ENCODE measurements at places on chromosomes 7 and 10.

- no peak for DNase-seq
Measured at GRCh38 chr7:31071645-31072029, 19.5 kb downstream of the ADCYAP1R1 start.

- no peak for DNase-seq
Measured at GRCh38 chr10:3887885-3888476, 103.0 kb upstream of the KLF6 start.

- DNase-seq, result no peak
Measured at GRCh38 chr10:16947069-16947468, 129.8 kb upstream of the RSU1 start.

GRCh38 chr7:416761-417624 lies 102.7 kb downstream of the PDGFA start:
- no peak for DNase-seq

GRCh38 chr10:76113952-76114351 lies 682.5 kb downstream of the LRMDA start:
- no peak for DNase-seq

- DNase-seq, result peak; percentile 12
Measured at GRCh38 chr10:58177362-58177947, 90.2 kb downstream of the IPMK start.

DNA sequence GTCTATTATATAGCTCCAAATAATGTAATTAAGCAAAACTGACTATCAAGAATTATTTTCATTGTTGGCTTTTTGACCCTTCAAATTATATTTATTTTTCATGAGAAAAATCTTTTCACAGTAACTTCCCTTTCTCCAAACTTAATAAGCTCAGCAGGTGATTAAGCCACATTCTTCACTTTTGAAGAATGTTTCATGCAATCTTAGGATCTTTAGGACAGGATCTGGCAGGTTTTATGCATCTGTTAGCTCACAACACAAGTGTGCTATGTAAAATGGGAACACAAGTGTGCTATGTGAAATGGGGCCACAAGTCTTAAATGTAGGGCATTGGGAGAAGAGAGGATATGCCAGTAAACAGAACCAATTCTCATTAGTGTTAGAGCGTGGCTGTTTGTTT lies 26.3 kb downstream of the BCAP29 start:
- DNase-seq, result no peak

DNA sequence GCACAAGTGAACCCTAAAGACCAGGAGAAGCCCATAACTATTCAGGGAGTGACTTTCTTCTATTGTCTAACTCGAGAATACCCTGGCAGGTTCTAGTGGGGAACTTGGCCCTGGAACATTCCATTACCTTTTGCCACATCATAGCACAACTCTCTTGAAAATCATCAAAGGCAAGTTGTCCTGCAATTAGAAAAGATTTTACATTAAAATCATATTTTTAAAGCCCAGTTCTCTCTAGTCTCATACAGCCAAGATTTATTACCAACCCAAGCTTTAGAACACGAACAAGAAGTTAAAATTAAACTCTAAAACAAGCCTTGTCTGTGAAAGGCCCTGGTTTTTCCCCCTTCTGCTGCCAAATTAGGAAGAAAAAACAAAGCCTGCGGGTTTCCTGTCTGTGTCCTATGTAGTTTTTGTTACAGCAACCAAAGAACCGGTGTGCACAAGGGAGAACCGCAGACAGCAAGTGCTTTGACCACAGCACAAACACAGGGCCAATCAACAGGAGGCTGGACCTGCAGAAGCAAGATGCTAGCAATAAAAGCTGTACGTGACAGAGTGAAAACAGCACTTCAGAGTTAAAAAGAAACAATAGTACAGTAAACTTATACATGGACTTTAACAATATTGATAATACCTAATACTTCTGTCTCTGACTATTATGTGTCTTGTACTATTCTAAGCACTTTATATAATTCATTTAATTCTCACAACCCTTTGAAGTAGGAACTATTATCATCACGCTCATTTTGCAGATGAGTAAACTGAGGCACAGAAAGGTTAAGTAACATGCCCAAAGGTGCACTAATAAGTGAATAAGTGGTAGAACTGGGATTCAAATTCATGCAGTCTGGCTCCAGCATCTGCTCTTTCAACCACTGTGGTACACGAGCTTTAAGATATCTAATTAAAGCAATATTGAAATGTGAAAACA lies 65.8 kb downstream of the STK17A start:
- no peak for DNase-seq

- no peak for DNase-seq
Measured at GRCh38 chr10:80140251-80140650, 7.7 kb downstream of the PLAC9 start.

DNA sequence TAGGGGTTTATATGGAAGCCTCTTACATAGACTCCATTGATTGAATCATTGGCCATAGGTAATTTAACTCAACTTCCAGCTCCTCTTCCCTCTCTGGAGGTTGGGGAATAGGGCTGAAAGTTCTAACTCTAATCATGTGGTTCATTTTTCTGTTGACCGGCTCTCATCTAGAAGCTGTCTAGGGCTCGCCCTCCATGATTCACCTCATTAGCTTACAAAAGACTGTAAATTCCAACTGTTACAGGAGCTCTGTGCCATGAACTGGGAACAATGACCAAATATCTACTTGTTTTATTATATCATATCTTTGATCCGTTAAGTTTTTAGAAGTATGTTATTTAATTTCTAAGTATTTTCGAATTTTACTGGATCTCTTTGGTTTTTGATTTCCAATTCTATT lies 263.0 kb downstream of the TCF7L2 start:
- no peak for DNase-seq

GRCh38 chr7:131629217-131629882 lies 72.9 kb upstream of the PODXL start:
- DNase-seq, result no peak

DNA sequence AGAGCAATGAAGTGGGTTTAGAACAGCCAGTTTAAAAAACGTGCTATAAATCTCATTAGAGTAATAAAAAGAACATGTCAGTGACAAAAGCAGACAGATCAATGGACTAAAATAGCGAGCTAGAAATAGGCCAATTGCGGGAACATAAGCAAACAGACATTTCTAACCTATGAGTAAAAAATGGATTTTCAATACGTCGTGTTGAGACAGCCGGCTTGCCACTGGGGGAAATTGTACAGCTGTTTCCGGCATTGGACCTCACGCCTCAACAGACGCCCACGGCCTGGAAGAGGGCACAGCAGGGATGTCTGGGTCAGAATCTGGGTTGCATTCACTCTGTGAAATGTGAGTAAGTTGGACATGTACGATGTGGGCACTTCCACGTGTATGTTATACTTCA lies 92.9 kb downstream of the SVOPL start:
- DNase-seq, result no peak

DNA sequence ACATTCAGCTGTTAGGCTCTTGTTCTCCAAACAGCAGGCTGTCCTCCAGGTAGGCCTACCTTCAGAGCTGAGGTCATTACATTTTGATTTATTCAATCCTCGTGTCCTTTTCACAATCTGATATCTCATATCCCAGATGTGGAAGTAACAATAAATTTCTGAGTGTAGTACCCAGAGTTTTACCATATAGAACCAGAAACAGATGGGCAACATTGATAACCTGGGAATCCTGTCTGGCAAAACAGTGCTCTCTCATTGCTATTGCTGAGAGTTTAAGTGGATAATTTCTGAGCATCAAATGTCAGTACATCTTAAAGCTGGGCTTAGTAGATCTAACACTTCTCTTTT lies 1007.8 kb downstream of the REEP3 start:
- DNase-seq, result no peak

DNA sequence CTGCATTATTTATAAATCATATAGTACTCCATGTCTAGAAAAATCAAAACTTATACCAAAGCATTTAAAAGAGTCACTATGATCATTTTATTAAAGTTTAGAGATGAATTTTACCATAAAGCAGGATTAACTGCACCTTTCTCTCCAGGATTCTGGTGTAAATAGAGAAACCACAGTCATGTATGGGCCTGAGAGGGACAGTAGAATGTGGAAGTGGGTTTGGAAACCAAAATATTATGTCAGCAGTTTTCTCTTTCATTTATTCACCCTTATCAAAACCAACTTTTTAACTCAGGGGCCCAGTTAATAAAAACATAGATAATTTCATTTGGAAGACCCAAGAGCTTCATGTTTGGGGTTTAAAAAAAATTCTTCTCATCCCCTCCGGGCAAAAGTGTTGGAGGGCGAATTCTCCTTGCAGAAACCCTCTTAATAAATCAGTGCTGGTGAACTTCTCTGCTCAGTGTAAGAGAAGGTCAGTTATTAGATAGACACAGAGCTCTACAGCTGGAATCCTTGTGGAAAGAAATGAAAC lies 266.2 kb downstream of the CREB5 start:
- DNase-seq, result no peak

DNA sequence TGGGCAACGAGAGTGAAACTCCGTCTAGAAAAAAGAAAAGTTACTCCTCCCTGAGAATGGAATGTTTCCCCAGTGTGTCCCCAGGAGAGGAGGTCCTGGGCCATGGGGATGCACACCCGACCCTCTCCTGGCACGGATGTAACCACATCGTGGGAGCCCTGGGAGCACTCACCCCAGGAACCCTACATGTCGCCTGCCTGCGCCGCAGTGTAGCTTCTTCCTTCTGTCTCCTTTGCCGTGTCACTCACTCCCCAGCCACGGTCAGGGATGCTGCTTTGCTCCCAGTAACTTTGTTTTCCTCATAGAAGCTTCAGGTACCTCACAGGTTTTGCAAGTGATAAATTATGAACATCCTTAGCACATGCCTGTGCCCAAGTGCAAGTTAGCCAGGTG lies 82.0 kb downstream of the EZH2 start:
- DNase-seq, result no peak

- no peak for DNase-seq
Measured at GRCh38 chr7:26723129-26723528, 141.3 kb downstream of the SKAP2 start.

- no peak for DNase-seq
Measured at GRCh38 chr7:25940086-25940906, 211.7 kb upstream of the NFE2L3 start.

DNA sequence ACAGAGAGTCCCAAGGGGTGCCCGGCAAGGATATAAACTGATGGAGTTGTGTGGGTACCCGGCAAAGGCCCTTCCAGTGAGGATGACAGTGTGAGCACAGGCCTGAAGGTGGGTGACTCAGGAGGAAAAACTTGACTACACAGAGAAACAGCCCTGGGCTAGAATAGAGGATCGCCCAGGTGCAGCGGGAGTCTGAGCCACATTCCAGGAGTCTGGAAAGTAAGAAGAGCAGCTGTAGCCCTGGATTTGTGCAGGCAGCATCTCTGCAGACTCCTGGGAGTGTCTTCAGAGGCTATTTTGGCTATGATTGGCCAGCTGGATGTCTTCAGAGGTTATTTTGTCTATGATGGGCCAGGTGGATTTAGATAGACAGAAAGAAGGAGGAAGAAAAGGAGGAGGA lies 367.6 kb upstream of the MKI67 start:
- DNase-seq, result no peak

DNA sequence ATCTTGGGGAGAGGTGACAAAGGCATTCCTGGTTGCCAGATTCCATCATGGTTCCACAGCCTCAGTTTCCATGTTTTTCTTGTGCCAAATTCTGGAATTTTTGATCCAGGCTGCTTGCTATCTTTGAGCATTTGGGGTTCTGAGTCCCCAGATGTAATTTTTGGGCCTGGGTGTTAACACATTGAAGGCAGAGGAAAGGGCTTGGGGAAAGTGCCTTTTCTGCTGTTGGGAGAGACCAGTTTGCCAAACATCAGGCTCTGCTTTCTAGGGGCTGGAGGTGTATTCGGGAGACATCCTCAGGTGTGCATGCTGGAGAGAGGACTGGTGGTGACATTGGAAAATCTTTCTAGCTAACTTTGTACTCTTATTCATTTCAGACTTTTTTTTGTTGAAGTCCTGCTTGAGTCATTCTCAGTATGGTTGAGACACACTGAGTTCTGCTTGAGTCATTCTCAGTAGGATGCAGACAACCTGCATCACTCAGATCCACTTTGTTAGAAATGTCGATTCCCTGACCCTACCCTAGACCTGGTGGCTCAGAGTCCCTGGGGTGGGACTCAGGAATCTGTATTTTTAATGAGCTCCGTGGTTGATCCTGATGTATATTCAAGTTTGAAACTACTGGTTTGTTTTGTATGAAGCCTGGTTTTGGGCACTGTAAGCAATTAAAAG lies 101.0 kb downstream of the LRMDA start:
- no peak for DNase-seq

GRCh38 chr10:15043674-15044073 lies at the start of gene OLAH:
TSS of gene OLAH (plus strand) at chr10:15043943. CDS start at chr10:15047289, 3,346 bp downstream.
- DNase-seq, result no peak

DNA sequence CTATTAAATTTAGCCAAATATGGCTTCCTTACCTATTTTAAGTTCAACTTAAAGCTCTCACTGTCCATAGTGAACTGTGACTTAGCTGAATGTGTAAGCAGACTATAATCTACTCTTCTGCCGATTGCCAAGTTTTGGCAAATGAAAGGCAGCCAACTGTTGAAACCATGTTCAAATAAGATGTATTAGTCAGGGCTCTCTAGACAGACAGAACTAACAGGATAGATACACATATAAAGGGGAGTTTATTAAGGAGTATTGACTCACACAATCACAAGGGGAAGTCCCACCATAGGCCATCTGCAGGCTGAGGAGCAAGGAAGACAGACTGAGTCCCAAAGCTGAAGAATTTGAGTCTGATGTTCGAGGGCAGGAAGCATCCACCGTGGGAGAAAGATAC lies 837.7 kb upstream of the AUTS2 start:
- DNase-seq, result no peak

Measured in hematopoietic multipotent progenitor cell treated with erythropoietin and hydrocortisone succinate and interleukin-3 and kit ligand, for 17 days (in vitro differentiated cells).